ENCODE measurements at places on chromosomes 1 and 21.

- DNase-seq: no peak
Observed at GRCh38 chr1:89767618-89768017, 53.2 kb upstream of the LRRC8D start.

GRCh38 chr1:48532976-48533375, 61.0 kb upstream of the SPATA6 start:
- no peak for DNase-seq

DNA sequence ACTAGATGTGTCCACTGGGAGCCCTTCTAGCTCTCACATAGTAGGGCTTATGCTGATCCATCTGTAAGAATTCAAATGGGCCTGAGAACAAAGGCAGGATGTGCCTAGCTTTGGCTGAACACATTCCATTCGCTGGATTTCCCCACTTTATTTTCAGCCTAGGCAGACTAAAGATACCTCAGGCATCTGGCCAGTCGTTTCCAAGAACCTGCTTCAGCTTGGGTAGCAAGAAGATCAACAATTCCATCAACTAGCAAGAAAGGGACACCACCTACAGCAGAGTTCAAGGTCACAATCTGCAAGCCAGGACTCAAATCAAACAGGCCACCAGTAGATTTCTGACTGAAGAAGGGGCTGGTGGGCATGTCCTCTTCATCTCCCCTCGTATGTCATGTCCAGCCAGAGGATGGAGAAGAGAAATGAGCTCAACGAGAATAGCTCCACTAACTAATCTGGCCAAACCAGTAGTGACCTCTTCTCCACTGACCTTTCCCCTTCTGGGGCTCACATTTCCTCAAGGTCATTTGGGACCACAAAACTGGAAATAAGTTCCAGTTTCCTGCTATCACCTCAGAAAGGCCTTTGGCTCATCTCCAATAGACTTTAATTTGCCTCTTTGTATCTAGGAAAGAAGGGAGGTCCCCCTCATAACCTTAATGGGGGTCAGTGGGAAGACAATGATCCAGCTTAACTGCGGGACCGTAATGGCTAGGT, 14.2 kb downstream of the TXNIP start:
- no peak for DNase-seq

DNA sequence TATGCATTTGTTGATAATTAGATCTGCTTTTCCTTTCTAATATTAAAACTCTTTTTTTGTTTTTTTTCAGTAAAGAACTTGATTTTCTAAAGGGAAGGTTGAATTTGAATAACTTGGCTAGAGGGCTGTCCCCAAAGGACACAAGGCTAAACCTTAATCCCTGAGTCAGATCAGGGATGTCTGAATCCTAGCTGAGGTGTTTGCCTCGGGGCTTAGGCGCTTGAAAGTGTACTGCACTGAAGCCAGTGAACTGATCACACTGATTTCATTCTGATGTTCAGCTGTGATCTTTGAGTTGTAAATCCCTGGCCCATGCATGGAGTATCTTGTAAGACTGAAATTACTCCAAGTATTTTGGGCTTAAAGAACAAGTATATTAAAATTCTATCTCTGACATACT, 42.8 kb downstream of the MTR start:
- DNase-seq: no peak

DNA sequence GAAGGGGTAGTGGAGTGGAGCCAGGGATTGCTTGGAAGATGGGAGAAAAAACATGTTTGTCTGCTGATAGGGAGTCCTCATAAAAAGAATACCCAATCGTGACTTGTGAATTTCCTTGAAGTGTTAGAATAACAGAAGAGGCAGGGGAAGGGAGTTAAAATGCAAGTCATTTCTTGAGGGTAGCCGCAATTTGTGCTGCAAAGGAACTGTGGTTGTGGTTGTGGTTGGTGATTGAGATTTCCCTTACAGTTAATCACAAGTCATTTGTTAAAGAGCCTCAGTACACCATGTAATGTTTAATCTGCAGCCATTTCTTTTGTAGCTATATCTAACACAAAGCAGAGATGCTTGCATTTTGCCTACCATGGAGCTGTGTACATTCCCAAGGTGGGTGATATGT, 38.5 kb upstream of the EGLN1 start:
- peak; percentile 17 for DNase-seq

DNA sequence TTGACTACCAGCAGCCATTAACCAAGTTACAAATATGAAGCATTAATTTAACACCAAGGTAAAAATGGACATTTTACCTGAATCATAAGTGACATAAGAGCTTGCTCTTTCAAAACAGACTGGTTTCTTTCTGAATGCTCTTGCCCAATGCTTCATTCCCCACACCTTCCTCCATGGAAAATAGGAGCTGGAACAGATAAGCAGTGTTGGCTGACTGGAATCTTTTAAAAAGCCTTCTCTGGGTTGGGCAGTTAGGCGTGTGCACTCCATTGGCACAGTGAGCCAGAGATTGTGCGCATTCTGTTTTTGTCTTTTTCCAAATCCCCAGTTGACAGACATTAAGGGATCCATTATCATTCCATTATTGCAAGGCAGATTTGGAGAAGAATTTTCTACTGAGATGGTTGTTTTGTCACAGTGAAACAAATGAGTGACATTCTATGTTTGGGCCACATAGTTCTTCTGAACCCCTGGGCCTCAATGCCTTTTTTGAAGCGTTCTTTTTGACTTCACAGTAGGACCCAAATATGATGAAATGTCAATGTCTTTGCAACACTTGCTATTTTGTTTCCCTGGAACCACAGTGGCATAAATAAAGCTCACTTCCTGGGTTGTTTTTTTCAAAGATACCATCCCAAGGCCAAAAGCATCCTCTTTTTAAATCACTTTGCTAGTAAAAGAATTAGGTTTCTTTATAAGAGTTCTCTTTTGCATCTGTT, 32.3 kb downstream of the LRRC8B start:
- no peak for DNase-seq

- DNase-seq: no peak
Observed at GRCh38 chr1:228999446-229000170, 264.3 kb downstream of the RHOU start.

- DNase-seq: no peak
Observed at GRCh38 chr21:14646893-14647292, 100.8 kb upstream of the SAMSN1 start.

GRCh38 chr1:150268340-150268704, 494 bp downstream of the APH1A start:
- no peak for DNase-seq

DNA sequence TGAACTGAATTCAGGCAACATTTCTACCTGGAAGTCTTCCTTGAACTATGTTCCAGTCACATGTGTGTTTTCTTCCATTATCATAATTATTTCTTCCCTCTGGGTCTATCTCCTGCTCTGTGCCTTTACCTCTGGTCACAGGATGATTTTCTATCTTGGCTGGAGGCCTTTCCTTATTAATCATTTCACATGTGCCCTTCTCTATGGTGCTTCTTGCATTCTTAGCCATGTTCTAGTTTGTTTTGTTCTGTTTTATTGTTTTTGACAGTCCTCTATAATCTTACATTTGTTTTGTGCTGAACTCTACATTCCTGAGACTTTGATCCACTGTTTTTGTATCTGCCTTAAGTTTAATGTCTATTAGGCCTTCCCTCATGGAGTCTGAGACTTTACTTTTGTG, 51.0 kb downstream of the SGIP1 start:
- DNase-seq: no peak

DNA sequence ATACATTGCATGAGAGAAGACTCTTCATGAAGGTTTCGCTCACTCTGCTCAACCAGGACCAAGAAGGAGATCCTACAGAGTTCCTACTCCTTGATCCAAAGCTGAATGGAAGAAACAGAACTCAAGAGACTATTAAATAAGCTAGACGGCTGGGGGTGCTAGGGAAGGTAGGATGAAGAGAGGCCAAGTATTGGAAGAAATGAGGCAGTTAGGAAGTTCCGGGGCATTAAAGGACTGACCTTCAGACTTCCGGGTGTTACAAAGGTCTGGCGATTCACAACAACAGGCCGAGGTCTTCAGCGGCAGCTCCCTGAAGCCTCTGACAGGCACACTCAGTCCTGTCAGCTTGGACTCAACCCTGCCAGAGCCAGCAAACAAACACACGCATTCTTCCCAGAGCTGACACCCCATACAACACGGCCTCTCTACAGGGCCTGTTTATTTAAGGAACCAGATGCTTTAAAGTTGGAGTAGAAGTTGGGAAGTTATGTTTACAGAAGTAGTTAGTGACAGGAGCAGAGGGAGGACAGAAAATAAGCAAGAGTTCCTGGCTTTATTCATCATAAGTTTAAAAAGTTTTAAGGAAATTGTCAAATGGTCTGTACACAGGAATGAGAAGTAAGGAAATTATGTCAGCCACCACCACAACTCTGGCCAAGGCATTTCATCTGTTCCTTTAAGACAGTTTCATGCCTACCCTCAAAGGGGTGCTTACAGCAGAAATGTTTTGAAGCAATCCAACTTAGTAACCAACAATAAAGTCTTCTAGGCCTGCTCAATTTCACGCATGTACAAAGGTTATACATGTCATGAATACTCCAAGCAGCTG, 4.7 kb downstream of the SORT1 start:
- DNase-seq: no peak

DNA sequence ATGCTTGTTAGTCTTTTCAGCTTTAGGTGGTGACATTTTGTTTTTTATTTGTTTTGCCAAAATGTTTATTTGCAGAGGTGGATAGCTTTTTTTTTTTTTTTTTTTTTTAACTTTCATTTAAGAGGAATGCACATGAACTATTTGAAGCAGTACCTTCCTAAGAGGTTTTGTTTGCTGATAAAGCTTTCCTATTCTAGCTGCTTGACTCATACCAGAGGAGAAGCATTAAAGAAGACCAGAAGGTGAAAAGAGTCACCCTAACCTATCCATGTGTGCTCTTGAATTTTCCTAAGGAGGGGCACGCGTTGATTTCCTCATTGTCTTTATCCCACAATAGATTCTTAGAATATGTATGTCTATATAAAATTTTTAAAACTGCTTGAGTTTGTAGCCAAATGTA, 57.7 kb downstream of the PRDM2 start:
- no peak for DNase-seq

Data from stimulated activated CD8-positive, alpha-beta memory T cell treated with anti-CD3 and anti-CD28 coated beads, Interleukin-15, amount 100 ng/mL, for 24 hours (primary cell).